Caudate nucleus (tissue), 63 donors: ENCODE measurements at places on chromosomes 16 and 17.
A peak's percentile ranks its signal among the peaks of the same experiment; 100 is the strongest.

- no peak for DNase-seq
Observed at GRCh38 chr16:31110106-31111034, 2.2 kb downstream of the BCKDK start.

DNA sequence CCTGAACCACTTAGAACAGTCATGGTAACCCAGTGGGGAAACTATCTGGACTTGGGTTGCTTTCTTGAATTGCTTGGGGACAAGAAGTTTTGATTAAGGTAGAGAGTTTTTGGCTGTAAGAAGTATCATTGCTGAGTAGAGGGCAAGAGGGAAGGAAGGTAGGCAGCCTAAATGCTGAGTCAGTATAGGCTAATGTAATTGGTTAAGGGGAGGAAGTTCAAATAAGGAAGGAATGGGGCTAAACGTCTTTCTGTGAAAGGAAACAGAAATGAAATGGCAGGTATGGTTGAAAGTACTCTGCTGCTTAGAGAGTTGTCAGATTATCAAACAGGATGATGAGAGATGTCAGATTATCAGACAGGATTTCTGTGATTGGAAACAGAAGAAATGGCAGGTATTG is 20.3 kb downstream of the KPNB1 start:
- no peak for DNase-seq

GRCh38 chr17:20153231-20153630 is 144.1 kb downstream of the SPECC1 start:
- no peak for DNase-seq

DNA sequence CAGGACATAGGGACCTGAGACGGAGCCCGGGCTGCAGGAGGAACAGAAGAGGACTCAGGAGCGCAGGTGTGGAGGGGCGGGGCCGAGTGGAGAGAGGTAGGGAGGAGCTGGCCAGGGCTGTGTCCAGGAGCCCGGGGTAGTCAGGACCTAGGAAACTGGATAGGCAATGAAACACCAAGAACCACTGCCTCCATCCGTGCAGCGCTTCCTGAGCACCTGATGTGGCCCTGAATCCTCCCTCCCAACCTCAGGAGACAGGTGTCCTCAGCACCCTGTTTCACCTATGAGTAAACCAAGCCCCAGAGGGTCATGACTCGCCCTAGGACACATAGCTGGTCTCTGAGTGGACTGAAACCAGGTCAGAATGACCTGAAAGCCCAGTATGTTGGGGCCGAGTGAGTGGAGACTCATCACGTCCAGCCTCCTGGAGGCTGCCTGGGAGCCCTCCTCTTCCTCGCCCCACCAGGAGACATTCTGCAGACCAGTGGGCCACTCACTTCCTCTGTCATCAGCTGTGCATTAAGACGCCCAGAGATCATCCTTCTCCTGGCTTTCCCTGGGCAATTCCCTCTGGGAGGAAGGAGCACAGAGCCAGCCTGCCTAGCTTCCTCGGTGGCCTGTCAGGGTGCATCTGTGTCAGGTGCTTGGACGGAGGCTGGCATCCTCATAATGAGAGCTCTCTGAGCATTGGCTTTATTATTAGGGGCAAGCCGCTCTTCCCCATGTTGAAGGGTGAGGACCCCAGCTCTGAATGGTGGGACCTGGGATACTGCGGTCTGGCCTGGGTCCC is 72.8 kb downstream of the SCNN1B start:
- no peak for DNase-seq

DNA sequence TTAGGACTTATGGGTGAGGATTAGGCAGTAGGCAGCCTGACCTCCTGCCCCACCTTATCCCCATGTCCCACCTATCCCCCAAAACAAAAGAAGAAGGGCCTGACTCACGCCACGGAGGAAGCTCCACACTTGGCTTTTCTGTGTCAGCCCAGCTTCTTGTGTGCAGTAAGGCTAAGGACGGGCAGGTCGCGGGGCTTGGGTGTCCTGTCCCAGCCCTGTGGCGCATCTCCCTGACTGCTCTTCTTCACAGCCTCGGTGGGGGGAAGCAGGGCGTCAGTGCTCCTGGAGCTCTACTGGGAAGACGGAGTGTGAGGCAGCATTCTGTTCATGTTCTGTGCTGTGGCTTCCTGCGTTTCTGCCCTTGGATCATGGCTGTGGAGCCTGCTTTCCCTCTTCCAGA is 34.6 kb upstream of the ALDH3A2 start:
- no peak for DNase-seq

DNA sequence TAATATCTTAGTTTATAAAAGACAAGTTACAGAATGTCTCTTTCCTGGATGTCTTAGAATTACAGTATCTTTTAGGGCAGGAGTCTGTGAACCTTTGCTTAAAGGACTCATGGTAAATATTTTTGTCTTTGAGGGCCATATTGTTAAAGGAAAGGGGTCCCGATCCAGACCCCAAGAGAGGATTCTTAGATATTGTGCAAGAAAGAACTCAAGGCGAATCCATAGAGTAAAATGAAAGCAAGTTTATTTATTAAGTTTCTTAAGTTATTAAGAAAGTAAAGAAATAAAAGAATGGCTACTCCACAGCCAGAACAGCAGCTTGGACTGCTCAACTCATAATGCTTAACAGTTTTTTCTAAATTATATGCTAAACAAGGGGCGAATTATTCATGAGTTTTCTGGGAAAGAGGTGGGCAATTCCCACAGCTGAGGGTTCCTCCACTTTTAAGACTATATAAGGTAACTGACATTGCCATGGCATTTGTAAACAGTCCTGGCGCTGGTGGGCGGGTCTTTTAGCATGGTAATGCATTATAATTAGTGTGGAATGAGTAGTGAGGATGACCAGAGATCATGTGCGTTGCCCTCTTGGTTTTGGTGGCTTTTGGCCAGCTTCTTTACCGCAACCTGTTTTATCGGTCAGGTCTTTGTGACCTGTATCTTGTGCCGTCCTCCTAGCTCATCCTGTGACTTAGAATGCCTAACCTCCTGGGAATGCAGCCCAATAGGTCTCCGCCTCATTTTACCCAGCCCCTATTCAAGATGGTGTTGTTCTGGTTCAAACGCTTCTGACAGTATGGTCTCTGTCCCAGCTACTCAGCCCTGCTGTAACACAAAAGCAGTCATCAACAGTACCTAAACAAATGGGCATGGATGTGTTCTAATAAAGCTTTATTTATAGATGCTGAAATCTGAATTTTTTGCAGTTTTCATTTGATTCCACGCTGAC is 53.2 kb downstream of the BMERB1 start:
- no peak for DNase-seq

DNA sequence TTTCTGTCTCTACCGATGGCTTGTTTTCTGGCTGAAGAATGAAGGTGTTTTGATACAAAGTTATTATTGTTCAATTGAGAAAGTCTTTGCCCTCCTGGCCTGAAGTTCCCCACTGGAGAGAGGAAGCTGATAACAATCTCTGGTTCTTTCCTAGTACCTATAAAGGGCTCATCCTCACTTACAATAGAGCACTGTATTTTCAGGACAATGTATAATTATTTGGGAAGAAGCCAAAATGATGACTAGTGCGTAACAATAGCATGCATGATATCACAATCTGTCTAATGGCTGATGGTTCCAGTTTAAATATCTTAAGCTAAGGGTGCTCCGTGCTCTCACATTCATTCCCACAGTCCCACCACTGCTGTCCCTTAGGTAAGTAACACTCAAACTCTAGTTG is 230.7 kb downstream of the IRX3 start:
- DNase-seq, result no peak

DNA sequence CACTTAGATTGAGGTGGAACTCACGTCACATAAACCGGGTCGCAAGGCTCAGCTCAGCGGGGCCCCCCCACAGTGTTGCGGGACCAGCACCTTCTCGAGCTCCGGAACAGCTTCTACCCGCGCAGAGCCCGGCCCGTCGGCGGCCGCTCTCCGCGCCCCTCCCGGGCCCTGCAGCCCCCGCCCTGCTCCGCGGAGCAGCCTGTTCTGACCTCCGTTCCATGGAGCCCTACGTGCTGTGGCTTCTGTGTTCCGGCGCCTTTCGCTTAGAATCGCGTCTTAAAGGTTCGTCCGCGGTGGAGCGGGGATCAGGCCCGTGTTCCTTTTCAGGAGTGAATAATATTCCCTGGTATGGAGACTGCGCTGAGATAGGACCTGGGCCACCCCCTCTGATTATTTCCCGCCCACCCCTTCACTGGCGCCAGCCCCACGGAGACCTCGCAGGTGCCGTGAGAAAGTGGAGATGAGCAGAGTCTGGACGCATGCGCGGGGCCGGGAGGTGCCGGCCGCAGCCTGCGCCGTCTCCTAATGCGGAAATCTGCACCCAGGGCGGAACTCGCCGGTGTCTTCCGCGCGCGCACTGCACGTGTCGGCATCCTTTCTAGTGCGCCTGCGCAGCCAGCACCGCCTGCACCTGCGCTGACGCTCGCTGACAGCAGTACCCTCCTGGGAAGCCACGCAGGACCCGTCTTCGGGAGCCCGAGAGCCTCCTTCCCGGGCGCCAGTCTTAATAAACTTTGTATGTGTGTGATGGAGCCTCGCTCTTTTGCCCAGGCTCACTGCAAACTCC is 30.9 kb downstream of the ZNF778 start:
- DNase-seq, result no peak

DNA sequence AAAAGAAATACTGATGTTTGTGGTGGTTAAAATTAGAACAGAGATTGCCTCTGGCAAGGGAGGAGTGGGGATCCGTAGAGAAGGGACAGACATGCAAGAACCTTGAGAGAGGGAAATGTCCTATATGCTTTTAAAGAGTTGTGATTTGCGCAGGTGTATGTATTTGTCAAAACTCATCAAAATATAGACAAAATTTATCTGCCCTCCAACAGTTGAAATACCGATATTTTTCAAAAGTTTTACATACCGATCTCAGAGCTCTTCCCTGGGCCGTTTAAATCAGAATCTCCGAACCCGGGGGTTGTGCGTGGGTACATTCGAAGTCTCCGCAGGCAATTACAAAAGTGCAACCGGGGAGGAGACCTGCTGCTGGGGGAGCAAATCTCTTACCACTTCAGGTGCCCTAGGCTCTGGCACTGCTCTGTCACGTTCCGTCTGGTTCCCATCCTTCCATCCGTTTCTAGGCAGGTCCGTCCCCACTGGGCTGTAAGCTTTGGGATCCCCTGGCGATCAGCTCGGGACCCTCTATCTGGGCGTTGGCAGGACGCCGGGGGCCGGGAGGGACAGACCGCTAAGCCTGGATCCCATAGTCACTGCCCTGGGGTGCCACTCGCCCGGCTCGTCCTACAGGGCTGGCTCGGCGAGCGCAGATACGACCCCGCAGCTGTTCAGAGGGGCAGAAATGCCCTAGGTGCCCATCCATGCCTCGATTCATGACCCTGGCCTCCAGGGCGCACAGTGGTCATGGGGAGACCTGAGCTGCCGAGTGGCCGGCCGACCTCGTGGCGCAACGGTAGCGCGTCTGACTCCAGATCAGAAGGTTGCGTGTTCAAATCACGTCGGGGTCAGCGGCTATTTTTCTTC is 4.2 kb downstream of the BORCS6 start:
- DNase-seq, result peak; percentile 71

- DNase-seq, result no peak
Observed at GRCh38 chr16:28321700-28322411, 29.5 kb downstream of the SBK1 start.

DNA sequence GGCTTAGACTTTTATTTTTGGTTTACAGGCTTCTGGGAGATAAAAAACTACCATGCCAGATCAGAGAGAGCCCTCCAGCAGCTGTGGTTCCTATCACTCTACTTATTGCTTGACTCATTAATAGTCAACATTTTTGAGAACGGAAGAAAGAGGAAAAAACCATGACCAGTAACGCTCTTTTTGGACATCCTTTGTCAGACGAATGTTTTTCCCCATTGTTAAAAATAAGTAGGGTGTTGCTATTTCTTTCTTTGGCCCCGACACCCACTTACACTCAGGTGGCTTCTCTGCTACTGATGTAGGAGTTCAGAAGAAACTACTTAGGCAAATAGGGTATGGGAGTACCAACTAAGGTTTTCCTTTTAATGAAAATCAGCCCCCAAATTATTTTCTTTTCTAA is 27.5 kb downstream of the TVP23A start:
- DNase-seq, result no peak

DNA sequence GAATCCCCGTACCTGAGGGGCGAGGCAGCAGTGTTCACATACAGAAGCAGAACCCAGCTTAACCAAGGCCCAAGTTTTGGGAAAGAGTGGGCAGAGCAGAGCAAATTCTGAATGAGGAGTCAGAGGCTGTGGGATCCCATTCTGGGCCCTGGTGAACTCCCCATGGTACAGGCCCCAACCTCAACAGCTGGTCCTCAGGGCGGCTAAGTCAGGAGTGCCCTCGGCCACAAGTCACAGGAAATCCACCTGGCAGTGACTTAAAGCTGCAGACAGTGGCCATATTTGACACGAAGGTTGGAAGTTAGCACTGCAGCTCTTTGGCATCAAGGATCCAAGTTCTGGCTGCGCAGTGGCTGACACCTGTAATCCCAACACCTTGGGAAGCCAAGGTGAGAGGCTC is 237.1 kb downstream of the PARN start:
- no peak for DNase-seq

DNA sequence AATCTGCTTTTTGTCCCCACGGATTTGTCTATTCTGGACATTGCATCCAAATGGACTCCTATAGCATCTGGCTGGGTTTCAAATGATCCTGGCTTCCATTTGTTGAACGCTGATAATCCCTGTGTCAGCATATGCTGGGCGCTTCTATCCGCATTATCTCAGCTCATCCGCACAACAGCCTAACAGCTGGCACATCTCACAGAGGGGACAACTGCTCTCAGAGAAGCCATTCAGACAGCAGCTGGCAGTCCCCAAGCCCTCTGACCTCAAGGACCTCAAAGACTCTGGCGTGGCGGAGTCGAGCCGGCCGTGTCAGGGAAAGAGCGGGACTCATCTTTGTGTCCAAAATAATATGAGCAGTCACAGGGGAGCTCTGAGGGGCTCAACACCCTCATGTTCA is 82.3 kb downstream of the NT5M start:
- DNase-seq, result no peak

GRCh38 chr17:45149037-45149668 is 878 bp downstream of the HEXIM1 start:
- DNase-seq, result peak; percentile 84

GRCh38 chr16:49504023-49504364 is 130.4 kb downstream of the C16orf78 start:
- DNase-seq, result no peak

GRCh38 chr17:28777178-28777577 is 33.4 kb downstream of the TRAF4 start:
- DNase-seq, result no peak

DNA sequence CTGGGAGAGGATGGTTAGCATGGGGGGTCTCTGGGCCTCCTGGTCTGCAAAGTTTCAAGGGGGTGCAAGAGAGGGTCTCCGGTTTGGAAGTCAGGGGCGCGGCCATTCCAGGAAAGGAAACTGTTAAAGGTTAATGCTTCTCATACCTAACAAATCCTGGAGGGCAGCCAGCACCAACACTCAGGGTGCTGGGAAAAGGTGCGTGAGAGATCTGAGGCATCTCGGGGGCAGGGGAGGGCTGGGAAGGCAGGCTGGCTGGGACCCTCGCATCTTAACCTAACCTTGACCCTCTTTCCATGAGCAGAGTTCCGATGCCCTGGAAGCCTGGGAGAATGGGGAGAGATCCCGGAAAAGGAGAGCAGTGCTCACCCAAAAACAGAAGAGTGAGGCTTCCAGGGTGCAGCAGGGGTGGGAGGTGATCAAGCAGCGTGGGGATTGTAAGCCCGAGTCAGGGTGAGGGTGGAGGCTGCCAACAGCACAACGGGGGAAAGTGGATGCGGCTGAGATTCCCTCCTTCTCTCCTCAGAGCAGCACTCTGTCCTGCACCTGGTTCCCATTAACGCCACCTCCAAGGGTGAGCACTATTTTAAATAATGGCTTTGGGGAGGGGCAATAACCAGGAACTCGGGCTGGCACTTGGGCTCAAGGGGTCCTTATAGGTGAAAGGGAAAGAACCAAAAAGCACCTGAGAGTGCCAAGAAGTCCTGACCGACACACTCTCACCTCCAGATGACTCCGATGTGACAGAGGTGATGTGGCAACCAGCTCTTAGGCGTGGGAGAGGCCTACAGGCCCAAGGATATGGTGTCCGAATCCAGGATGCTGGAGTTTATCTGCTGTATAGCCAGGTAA is 996 bp downstream of the TNFSF13 start:
- peak; percentile 49 for DNase-seq
